ENCODE measurements at places on chromosomes 1 and 21.

DNA sequence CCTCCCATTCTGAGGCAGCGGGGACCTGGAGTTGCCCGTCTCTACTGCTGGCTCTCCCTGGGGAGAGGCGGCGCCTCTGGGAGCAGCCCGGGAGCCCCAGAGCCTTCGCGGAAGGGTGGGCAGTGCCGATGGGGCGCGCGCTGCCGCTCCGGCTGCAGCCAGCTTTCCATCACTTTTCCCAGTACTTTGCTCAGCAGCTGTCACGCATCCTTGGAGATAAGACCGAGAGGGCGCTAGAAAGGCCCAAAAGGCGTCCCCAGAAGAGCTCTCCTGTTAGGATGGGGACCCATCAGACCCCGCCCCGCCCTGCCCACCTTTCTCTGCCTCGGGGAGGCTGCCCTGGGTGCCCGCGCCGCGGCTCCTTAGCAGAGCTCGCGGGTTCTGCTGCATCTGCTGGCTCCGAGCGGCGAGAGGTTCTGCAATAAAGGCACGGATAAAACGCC lies 534 bp downstream of the KCNH1 start:
- no peak for DNase-seq

DNA sequence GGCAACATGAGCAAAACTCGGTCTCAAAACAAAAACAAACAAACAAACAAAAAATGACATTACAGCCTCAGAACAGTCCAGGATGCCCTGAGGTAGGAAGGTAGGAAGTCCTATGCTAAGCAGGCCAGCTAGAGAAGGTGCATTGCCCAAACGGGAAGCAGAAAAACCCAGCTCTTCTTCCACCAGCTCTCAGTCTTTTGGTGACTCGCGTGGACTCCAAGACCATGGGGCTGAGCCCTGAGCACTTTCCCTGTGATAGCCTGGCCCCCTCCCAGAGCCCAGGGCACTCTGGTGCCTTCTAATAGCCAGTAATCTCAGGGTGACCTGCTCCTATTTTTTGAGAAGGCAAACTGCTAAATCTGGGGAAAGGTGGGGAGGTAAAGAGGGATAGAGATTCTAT lies 16.1 kb downstream of the PHLDA3 start:
- DNase-seq: no peak

DNA sequence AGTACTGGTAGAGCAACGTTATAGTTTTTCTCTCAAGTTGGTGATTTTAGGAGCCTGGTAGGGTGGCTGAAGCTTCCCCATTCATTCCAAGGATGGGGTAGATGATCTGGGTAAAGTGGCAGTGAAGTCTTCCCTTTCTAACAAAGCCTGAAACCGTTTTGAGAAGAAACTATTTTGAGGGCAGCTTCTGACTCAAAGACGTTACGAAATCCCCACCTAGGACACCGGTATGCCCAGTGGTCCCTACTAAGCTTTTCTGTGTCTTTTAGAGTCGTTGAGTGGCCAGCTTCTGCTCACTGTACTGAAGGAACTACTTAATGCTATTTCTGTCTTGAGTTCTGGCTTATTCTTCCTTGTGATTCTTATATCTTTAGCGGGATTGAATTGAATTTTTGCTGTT lies 1.4 kb downstream of the WDTC1 start:
- no peak for DNase-seq

GRCh38 chr1:15756143-15757015 lies 2.2 kb upstream of the FBLIM1 start:
- DNase-seq: no peak

- no peak for DNase-seq
These were observed 76.3 kb upstream of the KLHDC7A start for GRCh38 chr1:18404460-18404859.

DNA sequence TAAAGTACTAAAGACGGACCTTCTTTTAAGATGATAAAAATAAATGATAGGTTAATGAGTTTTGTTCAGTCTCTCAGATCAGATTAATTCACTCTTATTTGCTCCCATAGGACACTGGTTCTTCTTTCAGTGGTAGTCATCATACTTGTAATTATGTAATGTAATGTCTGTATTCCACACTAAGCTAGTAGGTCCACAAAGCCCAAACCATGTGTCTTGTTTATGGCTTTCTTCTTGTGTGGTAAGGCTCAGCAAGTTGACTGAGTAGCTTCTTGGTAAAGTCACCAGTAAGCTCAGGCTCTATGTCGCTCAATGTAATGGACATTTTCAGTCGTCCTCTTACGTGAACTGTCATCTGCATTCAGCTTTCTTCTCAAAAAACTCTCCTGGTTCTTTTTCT lies 2.5 kb downstream of the LYPLAL1 start:
- no peak for DNase-seq

- no peak for DNase-seq
These were observed 54.2 kb upstream of the DNAJC6 start for GRCh38 chr1:65255035-65255655.

GRCh38 chr1:99332561-99332960 lies 68.3 kb downstream of the PLPPR4 start:
- DNase-seq: no peak

DNA sequence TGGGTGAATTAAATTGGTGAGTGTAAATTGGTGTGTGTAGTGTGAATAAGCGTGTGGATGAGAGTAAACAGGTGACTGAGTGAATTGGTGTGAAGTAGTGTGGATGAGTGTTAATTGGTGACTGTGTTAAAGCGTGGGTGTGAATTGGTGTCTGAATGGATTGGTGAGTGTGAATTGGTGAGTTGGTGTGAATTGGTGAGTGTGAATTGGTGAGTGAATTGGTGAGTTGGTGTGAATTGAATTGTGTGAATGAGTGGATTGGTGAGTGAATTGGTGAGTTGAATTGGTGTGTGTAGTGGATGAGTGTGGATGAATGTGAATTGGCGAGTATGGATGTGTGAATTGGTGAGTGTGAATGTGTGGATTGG lies 8.3 kb downstream of the AURKAIP1 start:
- DNase-seq: no peak

- no peak for DNase-seq
These were observed 149.6 kb upstream of the PLXNA2 start for GRCh38 chr1:208393826-208394225.

DNA sequence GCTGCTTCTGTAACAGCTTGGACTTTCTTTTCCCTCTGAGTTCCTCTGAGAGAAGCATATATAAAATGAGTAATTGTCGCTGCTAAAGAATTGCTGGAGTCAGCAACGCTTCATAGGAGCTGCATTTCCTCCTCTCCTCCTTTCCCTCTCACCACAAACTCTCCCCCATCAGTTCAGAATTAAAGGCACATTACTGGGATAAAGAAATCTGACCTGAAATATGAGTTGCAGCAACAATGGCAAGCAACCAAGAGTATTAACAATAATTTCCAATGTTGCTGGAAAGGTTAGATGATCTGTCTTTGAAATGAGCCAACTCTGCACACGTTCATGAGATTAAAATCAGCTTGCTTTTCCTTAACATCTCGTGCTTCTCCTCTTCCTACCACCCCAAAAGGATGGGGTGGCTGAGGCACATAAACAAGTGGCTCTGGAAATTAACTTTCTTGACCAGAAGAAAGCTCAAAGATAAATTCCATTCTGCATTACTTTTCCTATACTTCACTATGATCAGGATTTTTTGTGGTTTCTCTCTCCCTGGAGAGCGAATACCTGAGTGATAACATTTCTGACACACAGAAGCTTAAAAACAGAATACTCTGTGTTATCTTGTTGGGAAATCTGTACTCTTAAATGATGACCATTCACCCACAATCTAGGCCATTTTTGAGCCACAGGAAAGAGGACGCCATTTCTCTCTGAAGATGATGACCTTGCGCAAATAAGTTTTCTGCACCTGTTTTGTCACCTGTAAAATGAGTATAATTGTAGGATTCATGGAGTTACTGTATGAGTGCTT lies 90.2 kb downstream of the TGFBR3 start:
- DNase-seq: no peak

- no peak for DNase-seq
These were observed 364.8 kb downstream of the RPS6KC1 start for GRCh38 chr1:213415691-213416380.

DNA sequence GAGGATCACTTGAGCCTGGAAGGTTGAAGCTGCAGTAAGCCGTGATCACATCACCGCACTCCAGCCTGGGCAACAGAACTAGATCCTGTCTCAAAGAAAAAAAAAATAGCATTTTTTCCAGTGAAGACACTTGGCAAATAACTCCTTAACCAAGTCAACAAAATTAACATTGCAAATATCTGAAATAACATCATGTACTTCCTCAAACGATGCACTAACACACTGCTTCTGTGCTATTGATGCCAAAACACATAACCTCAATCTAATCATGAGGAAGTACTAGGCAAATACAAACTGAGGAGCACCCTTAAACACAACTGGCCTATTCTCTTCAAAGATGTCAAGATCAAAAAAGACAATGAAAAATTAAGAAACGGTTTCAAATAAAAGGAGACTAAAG lies 32.3 kb downstream of the PABPC4 start:
- DNase-seq: no peak

DNA sequence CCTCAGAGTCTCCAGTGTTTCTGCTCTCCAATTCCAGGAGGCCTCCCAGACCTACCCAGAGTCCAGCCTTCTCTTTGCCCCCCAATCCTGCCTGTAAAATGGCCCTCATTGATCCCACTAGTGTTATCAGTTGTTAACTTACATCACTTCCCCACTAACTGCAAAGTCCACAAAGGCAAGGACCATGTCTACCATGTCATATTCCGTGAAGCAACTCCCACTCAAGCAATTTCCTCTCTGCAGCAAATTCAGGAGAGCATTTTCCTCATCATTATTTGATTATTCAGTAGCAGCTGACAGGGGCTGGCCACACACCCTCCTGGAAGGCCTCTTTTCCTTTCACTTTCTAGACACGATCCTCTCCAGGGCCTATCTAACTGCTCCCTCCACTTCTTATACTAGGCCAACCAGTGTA lies 153.5 kb downstream of the RERE start:
- DNase-seq: no peak

GRCh38 chr1:247415423-247416361 lies at the start of gene NLRP3:
Gene NLRP3 (plus strand): TSS chr1:247416173. CDS start chr1:247418801, 2,628 bp downstream.
- no peak for DNase-seq

DNA sequence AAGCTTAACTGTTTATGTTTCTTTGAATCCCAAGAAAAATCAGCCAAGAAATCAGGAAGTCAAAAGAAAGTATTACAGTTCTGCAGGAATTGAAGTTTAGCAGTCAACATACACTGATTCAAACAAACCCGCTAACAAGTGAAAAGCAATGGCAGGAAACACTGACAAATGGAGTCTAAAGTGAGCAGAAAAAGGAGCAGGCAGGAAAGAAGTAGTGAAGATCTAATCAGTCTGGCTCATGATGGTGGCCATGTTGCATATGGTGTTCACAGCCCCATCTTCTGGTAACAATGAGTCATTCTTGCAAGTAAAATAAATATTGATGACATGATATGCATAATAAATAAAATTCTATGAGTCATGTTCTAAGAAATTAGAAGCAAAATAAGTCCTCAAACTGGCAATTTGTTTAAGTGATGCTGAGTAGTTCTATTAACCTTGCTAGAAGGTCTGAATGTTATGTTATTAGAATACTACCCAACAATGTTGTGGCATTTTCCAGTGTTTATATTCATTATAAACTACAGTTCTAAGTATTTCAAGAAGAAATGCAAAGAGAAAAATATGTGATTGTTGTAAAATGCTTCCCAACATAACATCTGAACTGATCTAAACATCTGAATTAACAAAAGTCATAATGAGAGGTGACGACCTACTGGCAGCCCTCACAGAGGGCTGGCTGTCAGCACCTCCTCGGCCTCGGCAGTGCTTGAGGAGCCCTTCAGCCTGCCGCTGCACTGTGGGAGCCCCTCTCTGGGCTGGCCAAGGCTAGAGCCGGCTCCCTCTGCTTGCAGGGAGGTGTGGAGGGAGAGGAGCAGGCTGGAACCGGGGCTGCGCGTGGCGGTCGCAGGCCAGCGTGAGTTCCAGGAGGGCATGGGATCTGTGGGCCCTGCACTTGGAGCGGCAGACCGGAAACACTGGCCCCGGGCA lies 5.7 kb upstream of the ACBD6 start:
- DNase-seq: no peak

DNA sequence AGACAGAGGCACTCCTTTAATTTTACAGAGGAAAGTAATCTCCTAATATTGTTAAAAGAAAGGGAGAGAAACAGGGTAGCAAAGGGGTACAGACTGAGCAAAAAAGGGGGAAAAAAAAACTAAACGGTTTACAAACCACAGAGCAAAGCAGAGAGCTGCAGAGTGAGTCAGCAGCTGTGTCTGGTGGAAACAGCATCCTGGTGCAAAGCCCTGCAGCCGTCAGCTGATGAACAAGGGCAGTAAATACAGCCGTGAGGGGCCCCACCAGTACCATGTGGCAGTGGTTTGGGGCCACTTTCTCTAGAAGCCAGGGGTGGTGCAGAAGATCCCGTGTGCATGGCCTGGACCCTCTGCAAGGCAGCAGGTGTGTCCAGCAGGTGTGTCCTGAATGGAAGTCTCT lies 111.3 kb downstream of the ERG start:
- DNase-seq: no peak
